Osteoblast (primary cell): ENCODE measurements at places on chromosomes 12 and 14. TPM values are rescaled to one million over a fixed set of nuclear protein-coding genes. Genes with fewer than 3 reads are reported as not detected.

IL31 gene
- total RNA-seq: not detected in 2 replicates

DNA sequence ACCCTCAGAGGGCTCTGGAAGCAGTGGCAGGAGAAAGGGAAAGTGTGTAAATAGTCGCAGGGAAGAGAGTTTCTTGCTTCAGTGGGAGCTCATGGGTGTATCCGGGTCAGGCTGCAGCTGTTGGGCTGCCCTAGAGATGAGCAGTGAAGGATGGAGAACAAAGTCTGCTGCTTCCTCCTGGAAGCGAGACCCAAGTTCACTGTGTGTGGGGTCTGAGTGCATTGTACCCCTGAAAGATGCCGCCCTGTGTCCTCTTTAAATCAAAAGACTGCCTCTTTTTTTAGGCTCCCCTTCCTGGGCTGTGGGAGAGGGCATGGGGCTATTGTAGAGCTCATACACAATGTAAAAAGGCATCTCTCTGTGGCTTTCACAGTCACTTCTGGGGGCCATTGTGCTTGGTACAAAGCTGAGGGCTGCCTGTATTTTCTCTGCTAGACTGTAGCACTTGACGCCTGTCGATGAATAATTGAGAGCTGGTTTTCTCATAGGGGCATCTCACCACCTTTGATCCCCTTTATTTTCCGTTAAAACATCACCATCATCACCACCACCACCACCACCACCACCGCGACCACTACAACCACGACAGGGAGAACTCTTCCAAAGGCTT is 16.7 kb downstream of the CHST11 start:
- H3K27ac ChIP-seq: no peak overlapping the region
- H3K4me3 ChIP-seq: peak overlapping the region; percentile 8
- H3K4me1 ChIP-seq: peaks cover 17% of the 10 kb centered on the region

GRCh38 chr14:24903337-24903736 is 146.6 kb downstream of the STXBP6 start:
- no peak overlapping the region for H3K27ac ChIP-seq
- peaks cover 18% of the 10 kb centered on the region for H3K4me1 ChIP-seq
- no peaks in the 10 kb centered on the region for H3K27me3 ChIP-seq
- no peaks in the 10 kb centered on the region for H3K36me3 ChIP-seq
- no peak overlapping the region for H3K4me3 ChIP-seq

GRCh38 chr14:72165229-72165698 is 233.0 kb downstream of the RGS6 start:
- H3K36me3 ChIP-seq: no peaks in the 10 kb centered on the region
- no peak overlapping the region for H3K4me3 ChIP-seq
- no peaks in the 10 kb centered on the region for H3K27me3 ChIP-seq
- no peaks in the 10 kb centered on the region for H3K4me1 ChIP-seq
- no peak overlapping the region for H3K27ac ChIP-seq

DNA sequence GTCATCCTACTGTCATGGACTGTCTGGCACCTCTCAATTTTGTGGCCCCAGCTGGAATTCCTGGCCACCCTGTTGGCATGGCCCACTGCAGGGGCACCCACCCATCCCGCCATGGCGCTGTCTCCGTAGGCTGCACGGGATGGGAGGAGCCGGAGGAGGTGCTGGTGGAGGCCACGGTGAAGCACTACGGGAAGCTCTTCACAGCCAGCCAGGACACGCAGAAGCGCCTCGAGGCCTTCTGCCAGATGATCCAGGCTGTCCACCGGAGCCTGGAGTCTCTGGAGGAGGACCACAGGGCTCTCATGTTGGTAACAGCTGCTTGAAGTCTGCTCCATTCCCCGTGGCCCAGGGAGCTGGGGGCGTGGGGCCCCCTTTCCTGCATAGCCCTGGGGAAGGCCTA is 3.9 kb downstream of the CCDC197 start:
- peak; percentile 68 for DNase-seq
- no peak overlapping the region for H3K27ac ChIP-seq
- no peaks in the 10 kb centered on the region for H3K4me1 ChIP-seq
- H3K27me3 ChIP-seq: peaks cover 12% of the 10 kb centered on the region

- DNase-seq: peak; percentile 91
- H3K27me3 ChIP-seq: no peaks in the 10 kb centered on the region
- H3K4me3 ChIP-seq: peak overlapping the region; percentile 87
- peak overlapping the region; percentile 88 for H3K27ac ChIP-seq
- H3K4me1 ChIP-seq: peaks cover 7% of the 10 kb centered on the region
Measured at GRCh38 chr14:23321572-23322547, 603 bp downstream of the PABPN1 start.
